ENCODE measurements at places on chromosomes 3 and 15. TPM values are rescaled to one million over a fixed set of nuclear protein-coding genes. Genes with fewer than 3 reads are reported as not detected.

The POPDC2 gene
- total RNA-seq = 38.7 TPM

GRCh38 chr3:127493924-127494646, 96.4 kb downstream of the TPRA1 start:
- DNase-seq = no peak

The BNC1 gene
- total RNA-seq = 0.11 TPM

GRCh38 chr15:41891226-41891625, 2.6 kb downstream of the SPTBN5 start:
- no peak for DNase-seq

DNA sequence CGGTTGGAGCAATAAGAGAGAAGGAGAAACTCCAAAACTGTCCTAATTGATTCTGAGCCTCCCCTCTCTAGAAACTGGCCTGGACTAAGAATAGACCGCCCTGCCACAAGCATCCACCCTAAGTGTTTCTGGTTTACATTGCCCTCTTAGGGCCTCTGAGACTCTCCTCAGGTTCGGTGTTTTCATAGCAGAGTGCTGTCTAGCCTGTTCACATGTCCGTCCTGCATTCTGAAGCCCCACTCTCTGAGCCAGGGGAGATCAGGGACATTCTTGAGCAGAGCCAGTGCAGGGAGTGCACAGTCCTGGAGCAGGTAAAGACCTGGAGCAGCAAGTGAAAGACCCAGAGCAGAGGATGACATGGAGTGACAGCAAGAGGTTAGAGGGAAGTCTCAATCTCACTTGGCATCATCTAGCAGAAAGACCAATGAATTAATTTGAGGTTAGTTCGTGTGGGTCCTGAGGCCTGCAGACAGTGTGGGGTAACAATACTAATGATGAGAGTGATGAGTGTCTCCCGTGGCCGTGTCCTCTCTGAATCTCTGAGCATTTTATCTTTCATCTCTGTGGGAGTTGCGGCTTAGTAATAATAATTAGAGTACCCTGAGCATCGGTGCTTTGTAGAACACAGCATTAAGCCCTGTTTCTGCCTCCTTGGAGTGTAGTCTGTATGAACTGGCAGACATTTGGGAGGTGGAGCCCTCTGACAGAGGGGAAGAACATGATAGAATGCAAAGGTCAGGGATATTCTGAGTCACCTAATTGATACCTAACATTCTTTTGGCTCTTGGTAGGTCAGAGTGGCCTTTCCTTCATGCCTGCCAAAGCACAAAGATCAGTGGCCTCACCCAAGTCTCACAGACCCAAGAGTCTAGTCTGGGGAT, 24.6 kb downstream of the MAPKBP1 start:
- DNase-seq = no peak

DNA sequence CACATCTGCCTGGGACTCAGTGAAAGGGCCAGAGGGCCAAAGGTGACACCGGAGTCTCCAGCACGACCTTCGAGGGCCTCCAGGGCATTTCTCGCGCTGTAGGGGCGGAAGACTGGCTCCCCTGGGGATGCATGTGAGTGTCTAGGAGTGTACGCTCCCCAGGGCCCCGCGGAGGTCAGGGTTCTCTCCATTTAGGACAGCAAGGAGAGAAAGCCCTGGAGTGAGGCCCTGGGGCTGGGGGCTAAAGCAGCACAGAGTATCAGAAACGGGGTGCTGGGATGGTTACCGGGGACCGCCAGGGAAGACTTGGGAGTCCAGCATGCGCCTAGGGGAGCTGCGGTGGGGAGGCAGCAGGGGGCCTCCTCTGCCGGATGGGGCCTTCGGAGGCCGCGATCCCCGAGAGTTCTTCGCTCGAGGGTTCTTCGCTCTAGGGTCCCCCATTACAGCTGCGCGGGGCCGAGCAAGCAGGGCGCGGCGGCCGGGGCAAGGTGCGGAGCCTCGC, 595 bp upstream of the APBA2 start:
- no peak for DNase-seq

DNA sequence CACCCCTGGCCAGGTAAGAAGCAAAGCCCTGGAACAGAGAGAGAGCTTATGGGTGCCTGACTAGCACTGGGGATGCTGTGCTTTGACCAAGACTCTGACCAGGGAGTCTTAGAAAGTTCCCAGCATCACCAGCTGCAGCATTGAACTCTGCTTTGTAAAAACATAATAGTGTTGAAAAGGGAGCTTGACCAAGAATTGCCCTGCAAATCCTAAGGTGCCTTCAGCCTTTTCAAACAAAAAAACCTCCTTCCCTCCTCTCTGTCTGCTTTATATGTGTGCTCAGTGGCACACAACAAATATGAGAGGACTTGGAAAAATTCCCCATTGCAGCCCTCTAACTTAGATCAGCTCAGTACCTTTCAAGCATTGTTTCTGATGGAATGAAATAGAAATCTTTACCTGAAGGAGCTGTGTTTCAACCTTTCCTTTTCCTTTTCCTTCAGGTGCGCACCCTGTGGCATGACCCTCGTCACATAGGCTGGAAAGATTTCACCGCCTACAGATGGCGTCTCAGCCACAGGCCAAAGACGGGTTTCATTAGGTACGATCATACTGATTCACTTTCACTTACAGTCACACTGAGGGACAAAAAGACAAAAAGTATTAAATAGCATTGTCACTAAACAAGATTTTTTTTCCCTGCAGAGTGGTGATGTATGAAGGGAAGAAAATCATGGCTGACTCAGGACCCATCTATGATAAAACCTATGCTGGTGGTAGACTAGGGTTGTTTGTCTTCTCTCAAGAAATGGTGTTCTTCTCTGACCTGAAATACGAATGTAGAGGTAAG, 13.0 kb downstream of the THBS1 start:
- DNase-seq = no peak

DNA sequence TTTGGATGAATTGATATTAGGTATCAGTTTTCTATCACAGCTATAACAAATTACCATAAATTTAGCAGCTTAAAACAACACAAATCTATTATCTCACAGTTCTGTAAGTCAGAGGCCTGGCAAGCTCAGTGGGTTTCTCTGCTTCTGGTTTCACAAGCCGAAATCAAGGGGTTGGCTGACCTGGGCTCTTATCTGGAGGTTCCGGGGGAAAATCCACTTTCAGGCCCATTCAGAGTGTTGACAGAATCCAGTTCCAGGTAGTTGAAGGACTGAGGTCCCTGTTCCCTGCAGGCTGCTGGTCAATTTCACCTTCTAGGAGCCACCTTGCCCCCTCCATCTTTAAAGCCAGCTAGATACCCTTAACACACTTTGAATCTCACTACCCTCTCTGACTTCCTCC, 11.1 kb upstream of the HHATL start:
- DNase-seq = no peak

DNA sequence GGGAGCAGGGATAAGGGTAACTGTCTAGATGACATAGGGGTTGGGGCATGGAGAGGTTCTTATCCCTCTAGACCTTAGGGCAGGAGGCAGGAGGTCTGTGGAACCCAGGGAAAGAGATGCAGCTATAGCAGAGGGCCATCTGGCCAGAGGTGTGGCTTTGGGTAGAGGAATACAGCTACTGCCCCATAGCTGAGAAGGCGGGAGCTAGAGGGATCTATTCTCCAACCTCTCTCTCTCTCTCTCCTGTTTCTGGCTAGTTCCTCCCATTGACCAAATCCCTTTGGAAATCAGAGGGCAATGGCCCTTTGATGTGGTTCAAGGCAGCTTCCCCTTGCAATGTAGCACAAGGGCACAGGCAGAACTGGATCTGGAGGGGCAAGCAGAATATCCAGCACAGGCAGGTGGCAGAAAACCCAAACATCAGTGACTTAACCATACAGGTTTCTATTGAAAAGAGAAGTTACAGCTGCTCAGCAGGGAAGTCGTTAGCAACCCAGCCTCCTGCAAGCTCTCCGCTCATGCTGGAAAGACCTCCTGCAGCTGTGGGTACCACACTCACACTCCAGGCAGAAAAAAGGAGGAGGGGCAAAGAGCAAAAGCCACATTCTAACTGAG, 22.3 kb upstream of the LMOD3 start:
- no peak for DNase-seq

DNA sequence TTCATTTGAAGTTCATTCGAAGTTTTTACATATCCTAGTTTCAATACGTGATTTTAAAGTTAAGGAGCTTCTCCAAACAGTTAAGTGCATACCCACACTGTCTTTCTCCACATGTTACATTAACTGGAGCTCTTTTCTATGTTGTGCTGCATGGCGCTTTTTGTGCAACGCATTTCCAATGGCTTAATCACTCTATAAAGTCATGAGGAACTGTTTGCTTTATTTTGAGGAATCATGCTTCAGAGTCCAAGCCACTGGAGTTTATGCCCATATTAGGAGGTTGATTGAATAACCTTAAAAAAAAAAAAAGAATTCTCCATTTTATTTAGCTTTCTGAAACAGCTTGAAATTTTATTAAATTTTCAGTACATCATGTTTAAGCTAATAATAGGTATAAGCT, 109.4 kb upstream of the MBNL1 start:
- DNase-seq = no peak

- no peak for DNase-seq
Observed at GRCh38 chr3:9301091-9301490, 51.6 kb upstream of the SRGAP3 start.

- DNase-seq = no peak
Observed at GRCh38 chr3:2334921-2335320, 236.3 kb downstream of the CNTN4 start.

The ANKUB1 gene
- not detected for total RNA-seq
